ENCODE measurements at places on chromosomes 7 and 10.

DNA sequence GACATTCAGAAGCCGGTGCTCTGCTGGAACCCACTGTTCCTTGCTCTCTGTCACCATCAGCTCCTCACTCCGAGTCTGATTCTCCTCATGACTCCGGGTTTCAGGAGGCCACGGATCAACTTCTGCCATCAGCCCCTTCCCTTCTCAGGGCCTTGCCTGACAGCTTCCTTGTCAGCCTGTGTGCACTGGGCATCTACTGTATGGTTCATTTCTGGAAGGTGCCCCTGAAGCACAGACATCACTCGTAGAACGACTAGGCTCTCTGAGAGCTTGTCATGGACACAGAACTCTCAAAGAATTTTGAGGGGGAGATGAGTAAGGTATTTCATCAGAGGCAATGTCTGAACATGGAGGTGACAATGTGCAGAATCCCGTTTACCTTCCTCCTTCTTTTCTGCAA is 396.1 kb downstream of the TNS3 start:
- DNase-seq: no peak

- no peak for DNase-seq
These were observed at the start of gene SRGN for GRCh38 chr10:69087590-69088470. Gene SRGN (plus strand): TSS chr10:69088103. CDS start chr10:69088158, 55 bp downstream.

GRCh38 chr7:146126767-146127509 is 10.3 kb downstream of the CNTNAP2 start:
- DNase-seq: no peak

DNA sequence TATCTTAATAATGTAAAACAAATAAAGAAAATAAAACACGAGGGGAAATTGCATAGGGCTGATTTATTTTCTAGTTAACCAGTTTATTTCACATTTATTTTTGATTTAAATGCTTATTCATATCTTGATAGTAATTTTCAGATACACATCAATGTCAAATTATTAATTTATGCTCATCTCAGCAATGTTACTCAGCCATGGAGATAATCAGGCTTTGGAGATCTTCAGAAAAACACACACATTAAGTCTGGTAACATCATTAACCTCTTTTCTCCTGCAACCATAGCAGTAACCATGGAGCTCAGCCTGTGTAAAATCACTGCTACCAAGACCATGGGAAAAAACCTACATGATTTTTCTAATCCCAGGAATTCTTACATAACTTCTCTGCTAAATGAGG is 31.9 kb upstream of the TBX20 start:
- no peak for DNase-seq
